ENCODE measurements at places on chromosomes 6 and 20.
A peak's percentile ranks its signal among the peaks of the same experiment; 100 is the strongest.

DNA sequence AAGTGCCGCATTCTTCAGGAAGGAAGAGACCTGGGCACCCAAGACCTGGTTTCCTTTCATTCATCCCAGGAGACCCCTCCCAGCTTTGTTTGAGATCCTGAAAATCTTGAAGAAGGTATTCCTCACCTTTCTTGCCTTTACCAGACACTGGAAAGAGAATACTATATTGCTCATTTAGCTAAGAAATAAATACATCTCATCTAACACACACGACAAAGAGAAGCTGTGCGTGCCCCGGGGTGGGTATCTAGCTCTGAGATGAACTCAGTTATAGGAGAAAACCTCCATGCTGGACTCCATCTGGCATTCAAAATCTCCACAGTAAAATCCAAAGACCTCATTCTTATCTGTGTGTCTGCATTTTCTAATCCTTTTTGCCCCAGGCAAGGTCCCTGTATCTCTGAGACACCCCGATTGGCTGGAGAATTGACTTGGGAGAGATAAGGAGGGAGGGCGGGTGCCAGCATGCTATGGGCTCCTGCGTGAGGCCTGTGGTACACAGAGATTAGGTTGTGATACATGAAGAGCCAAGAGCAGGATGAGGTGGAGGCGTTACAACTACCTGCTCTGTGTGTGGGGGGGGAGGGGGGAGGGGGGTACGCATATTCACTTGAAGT, 4.8 kb downstream of the MUC21 start:
- no peak for DNase-seq

- no peak for DNase-seq
Measured at GRCh38 chr6:143264986-143265764, 185.3 kb downstream of the ADAT2 start.

DNA sequence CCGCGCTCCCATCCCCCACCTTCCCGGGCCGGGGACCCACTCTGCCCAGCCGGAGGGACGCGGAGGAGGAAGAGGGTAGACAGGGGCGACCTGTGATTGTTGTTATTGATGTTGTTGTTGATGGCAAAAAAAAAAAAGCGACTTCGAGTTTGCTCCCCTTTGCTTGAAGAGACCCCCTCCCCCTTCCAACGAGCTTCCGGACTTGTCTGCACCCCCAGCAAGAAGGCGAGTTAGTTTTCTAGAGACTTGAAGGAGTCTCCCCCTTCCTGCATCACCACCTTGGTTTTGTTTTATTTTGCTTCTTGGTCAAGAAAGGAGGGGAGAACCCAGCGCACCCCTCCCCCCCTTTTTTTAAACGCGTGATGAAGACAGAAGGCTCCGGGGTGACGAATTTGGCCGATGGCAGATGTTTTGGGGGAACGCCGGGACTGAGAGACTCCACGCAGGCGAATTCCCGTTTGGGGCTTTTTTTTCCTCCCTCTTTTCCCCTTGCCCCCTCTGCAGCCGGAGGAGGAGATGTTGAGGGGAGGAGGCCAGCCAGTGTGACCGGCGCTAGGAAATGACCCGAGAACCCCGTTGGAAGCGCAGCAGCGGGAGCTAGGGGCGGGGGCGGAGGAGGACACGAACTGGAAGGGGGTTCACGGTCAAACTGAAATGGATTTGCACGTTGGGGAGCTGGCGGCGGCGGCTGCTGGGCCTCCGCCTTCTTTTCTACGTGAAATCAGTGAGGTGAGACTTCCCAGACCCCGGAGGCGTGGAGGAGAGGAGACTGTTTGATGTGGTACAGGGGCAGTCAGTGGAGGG, 2.8 kb downstream of the SOX4 start:
- no peak for DNase-seq

- no peak for DNase-seq
Measured at GRCh38 chr20:49635866-49636265, 67.9 kb upstream of the PTGIS start.

- peak; percentile 99 for DNase-seq
Measured at GRCh38 chr6:110541701-110542309, 65.4 kb upstream of the SLC22A16 start.

GRCh38 chr6:48471326-48471725, 360.3 kb upstream of the PTCHD4 start:
- DNase-seq: no peak

- peak; percentile 66 for DNase-seq
Measured at GRCh38 chr6:34656378-34657036, 40.1 kb downstream of the ILRUN start.

DNA sequence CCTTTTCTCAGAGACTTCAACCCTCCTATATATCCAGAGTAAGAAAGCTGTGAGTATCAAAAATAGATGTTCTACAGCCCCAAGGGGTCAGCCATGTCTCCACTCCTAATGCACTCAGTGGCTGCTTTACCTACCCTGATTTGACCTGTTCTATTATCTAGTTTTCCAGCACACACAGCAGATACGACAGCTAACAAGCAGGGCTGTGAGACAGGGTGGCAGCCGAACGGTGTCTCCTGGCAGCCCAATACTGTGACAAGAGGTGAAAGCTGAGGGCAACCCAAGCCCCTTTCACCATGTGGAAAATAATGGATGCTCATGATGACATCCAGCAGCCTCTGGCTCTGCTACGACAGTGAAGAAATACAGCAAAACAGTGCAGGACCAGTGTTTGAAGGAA, 67.9 kb downstream of the KIF13A start:
- no peak for DNase-seq

DNA sequence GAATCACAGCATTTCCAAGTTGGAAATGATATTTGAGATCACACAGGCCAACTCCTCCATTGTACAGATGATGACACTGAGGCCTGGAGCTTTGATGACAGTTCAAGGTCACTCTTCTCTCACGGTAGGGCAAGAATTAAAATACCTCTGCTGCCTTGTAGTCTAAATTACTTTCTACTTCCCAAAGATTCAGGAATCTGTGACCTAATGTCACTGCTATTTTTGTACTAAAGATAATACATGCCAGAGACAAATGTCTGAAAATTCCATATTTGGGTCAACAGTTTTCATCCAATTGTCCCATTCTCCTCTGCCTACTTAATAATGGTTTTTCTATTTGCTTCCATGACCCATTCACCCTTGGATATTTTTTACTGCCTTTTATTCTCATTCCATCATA, 160.0 kb downstream of the SOD2 start:
- DNase-seq: no peak

DNA sequence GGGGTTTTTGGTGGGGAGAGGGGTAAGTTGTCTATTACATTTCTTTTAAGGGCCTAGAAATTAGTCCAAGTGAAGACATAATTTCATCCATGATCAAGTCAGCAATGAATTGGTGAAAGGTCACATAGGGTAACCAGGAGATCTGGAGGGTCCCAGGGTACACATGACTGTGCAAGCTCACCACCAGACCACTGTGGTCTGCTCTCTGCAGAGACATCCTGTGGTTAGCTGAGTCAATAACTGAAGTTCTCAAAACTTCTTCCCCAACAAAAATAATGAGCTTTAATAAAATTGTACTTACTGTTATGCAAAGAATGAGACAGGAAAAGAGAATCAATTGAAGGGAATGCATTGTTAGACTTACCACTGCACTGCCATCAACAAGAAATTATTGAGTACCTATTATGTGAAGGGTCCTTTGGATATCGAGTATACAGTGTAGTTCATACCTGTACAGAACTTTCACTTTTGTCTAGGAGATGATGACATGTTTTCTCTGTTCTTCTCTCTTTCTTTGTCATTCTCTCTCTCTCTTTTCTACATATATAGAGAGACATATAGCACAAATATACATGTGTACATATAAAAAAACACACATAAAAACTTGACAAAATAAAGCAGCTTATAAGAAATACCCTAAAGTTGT, 209.8 kb downstream of the GJA1 start:
- no peak for DNase-seq

GRCh38 chr6:34235307-34236130, 1.2 kb upstream of the HMGA1 start:
- no peak for DNase-seq

DNA sequence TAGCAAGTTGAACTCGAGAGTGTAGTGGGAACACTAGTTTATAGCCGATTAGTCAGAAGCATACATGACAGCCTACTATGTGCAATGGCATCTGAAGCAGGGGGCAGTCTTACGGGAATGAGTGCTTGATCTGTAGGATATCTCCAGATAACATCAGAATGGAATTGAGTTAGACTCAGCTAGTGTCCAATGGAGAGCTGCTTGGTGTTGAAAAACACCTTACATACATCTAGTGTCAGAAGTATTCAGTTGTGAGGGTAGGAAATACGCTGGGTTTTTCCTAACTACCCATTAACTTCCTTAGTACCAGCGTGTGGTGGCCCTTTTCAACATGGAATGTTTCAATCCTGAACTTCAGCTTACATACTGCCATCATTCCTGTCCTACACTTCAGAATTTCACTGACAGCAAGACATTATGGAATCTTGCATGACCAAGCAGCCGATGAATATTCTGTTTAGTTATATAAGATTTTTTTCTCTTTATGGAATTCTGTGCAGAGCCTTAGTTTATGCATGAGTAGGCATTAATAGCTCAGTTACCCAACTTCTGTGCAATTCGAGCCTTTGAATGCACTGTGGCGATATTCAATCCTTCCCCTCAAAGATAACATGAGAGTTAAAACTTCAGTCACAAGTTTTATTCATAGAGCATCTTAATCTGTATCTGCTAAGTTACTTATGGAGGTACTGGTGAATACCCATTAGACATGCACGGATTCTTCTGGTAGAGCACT, 218.6 kb upstream of the MOCS1 start:
- DNase-seq: no peak

DNA sequence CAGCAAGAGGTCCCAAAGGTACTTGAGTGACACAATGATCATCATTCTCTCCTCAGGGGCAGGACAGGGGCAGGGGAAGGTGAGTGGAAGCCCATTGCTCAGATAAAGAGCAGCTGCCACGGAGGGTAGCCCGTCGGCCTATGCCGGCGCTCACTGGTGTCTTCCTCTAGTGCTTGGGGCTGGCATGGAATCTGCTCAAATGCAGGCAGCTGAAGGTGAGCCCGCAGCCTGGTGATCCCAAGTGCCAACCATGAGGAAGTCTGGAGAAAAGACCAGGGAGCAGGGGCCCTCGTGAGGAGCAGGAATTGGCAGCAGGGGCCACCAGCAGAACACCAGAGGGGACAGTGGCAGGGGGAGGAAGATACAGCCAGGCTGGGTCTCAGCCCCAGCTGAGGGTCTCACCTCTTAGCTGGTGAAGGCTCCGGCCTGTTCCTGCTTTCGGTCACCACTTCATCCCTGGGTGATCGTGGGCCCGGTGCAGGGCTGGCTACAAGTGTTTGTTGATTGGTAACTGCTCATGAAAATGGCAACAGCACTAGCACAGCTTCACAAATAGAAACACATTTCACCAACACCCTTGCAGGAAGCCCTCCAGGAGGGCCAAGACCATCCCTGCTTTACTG, 24.7 kb downstream of the RBCK1 start:
- DNase-seq: no peak

DNA sequence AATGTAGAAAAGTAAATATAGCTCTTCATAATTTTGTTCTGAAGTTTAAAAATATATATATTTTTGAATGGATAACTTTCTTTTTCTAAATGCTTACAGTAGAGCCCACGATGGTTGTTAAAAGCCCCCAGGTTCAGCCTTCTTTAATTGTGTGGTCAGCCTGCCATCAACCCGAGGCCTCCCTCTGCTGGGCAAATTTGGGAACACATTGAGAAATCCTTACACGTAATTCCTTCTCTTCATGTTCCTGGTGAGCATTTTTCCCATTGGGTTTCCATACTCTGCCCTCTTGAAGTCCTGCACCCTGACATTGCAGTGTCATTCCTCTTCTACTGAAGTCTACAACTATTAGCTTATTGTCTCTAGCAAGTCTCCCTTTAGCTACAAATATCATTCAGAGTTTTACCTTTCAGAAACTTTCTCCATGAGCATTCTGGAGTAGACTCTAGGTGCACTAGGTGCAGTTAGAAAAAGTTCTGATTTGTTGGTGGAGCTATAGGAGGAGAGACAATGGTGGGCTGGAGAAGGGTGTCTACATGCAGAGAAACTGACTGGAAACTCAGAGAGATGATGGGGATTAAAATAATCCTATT, 40.6 kb downstream of the TRIM38 start:
- DNase-seq: peak; percentile 54

- no peak for DNase-seq
Measured at GRCh38 chr6:13098793-13099570, 229.4 kb downstream of the TBC1D7 start.

- DNase-seq: no peak
Measured at GRCh38 chr6:84033523-84034451, at the start of gene MRAP2. TSS of gene MRAP2 (plus strand) at chr6:84033772. CDS start at chr6:84055319, 21,547 bp downstream.

DNA sequence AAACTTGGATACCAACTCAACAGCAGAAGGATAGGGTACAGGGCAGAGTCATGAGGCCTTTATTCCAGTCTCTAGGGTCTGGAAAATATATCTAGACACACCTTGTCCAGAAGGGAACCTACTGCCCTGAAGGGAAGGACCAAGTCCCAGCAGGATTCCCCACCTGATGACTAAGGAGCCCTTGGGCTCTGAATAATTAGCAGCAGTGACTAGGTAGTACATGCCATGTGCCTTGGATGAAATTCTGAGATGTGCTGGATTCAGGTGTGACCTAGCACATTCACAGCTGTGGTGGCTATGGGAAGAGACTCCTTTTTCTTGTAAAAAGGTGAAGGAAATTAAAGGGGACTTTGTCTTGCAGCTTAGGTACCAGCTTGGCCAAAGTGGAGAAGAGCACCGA, 364.3 kb upstream of the PTCHD4 start:
- DNase-seq: no peak

DNA sequence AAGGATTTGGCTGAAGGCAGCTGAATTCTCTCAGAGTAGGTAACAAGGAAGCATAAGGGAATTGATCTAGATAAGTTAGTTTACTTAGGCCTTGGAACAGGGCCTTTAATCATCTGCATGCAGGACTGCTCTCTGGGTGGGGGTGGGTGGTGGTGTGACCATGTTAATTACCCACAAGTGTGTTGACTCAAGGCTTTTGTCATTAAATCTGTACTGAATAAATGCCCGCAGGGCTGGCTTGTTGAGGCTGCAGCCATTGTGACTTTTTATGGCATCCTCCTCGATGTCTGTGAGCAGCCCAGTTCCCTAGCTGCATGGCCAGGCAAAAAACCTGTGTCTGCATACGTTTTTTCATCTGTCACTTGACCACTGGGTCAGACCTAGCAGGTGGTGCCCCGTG, 63.5 kb upstream of the ASCC3 start:
- no peak for DNase-seq

DNA sequence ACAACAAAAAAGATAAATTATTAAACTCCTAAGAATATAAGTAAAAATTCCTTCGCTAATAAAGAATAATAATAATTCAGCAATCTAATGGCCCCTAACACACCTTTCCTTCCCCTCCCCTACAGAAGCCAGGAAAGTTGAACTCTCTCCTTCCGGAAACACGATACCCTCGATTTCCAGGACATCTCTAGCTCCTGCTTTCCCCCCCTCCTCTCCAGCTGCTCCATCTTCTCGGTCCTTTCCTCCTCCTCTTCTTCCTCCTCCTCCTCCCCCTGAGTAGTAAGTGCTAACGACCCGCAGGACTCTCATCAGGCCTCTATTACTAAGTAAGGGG, 603 bp downstream of the TASP1 start:
- no peak for DNase-seq
